ENCODE measurements at places on chromosomes 7 and 10.

DNA sequence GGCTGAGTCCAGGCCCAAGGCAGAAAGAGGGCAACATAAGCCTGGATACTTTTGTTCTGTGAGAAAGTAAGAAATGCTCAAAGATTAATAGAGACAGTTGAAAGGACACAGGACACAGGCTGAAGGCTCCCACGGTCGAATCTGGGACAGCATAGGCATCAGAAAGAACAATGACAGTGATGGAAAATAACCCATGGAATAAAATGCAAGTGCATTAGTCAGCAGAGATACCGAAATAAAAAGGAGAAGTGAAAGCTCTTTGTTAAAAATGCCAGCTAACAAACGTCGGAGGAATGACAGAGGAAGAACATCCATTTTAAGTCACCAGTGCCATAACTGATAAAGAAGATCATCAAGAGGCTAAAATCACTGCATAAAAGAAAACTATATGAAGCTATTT lies 19.6 kb upstream of the AGAP5 start:
- no peak for DNase-seq

GRCh38 chr10:22992075-22992474 lies 64.2 kb downstream of the ARMC3 start:
- DNase-seq, result no peak

DNA sequence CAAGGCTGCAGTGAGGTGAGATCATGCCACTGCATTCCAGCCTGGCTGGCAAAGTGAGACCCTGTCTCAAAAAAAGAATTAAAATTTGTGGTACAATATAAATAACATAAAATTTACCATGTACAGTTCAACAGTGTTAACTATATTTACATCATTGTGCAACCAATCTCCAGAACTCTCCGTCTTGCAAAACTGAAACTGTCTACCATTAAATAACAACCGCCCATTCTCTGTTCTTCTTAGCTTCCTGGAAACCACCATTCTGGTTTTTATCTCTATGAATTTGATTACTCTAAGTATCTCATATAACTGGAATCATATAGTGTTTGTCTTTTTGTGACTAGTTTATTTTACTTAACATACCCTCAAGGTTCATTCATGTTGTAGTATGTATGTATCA lies 167.6 kb downstream of the AUTS2 start:
- no peak for DNase-seq

GRCh38 chr10:119090026-119090795 lies 9.6 kb upstream of the EIF3A start:
- DNase-seq, result no peak

- no peak for DNase-seq
These were observed 129.0 kb downstream of the DIP2C start for GRCh38 chr10:560314-560992.

GRCh38 chr10:3503299-3503698 lies 281.7 kb downstream of the KLF6 start:
- DNase-seq, result no peak

GRCh38 chr7:84953234-84953633 lies 233.6 kb downstream of the SEMA3D start:
- DNase-seq, result no peak

DNA sequence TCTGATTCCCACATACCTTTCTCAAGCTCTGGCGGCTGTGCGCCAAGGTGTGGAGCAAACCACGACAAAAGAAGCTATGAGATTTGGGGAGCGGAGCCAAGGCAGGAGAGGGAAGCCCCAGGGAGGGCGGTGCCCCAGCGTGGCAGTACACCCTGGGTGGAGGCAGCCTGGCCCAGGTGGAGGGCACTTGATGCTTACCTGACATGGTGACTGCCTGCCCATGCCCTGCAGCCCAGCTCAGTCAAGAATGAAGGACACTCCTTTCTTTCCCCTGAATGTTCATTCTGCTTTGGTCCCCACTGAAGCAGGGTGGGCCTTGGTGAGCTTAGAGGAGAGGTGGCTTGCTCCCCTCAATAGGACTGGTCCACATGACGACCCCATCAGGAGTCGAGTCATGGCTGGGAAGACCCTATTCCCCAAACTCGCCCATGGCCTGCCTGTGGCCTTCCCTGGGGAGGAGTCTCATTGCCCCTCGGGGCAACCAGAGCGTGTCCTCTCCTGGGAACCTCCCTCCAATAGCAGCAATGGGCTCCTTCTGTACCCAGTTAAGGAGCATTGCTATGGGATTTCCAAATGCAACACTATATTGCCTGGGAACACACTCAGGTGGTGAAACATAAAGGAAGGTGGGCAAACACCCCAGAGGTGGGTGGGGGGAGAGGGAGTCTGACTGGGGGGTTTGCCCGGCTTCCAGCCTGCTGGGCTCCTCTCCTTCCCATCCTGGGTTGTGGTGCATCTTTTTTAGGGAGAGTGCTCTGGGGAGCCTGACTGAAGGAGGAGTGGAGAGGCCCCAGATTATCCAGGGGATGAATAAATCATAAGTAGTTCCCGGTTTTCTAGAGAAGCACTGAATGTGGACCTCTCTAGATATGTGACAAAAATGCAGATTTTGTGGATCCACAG lies 22.7 kb downstream of the RAMP3 start:
- DNase-seq, result no peak

DNA sequence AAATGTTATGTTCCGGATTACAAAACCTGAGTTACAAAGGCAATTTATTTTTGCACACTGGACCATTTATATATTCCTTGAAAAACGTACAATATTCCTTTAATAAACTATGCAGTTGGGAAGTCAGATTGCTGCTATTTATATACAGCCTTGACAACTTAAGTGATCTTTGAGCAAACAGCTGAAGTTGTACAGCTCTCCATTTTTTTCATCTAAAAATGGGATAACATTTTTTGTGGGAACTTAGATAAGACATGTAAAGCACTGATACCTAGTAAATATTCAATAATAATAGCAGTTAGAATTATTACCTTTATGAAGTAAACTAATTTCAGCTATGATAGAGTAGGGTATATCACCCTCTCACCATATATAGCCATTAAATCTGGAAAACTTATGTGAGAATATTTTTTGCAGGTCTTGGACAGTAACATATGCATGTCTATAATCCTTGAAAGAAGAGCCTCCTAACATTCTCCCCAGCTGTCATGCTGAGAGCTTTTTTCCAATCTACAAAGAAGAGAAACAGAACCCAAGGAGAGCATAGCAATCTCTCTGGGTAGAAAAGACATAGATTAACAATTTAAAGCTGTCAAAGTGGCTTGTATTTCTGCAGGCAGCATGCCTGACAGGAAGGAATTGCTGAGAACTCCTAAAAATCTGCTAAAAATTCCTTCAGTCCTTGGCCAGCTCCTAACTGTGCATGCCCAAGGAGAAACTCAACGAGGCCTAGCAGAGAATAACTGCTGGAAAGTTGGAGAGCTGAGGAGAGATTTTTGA lies 326.0 kb downstream of the CRPPA start:
- DNase-seq, result no peak

GRCh38 chr7:7696458-7697119 lies 21.8 kb downstream of the RPA3 start:
- DNase-seq, result no peak

- peak; percentile 86 for DNase-seq
These were observed at the start of gene GPR158 for GRCh38 chr10:25174461-25175230. Gene GPR158 (plus strand): TSS chr10:25175001. CDS start chr10:25175421, 420 bp downstream.

GRCh38 chr10:78543749-78544362 lies 510.2 kb downstream of the RPS24 start:
- no peak for DNase-seq

- no peak for DNase-seq
These were observed 28.8 kb upstream of the CCNJ start for GRCh38 chr10:96014473-96015102.

DNA sequence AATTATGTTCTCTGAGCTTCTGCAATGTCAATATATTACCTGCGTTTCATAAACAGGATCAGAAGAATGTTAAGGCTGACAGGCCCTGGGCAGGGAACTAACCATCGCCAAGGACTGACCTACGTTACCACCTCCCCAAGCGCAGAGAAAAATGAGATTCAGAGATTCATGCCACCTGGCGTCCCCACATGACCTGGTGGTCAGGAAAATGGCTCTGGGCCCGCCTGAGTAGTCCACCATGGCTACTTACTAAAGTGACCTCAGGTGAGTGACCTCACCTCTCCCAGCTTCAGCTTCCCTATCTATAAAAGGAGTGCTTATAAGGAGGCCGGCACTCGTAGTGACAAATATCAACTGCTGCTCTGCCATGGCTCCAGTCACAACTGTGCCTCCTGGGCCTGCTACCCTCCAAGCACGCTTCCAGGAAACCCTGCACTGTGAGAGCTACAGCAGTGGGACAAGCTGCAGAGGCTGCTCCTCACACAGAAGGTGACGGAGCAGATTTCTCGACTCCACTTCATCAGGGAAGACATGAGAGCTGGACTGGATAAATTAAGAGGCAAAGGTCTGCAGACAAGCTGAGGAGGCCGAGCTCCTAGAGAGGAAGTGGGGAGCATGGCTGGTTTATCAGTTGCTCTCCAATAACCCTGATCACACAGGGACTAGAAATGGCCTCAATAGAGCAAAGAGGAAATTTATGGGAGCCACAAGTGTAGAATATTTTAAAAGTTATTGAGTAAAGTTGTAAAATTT lies 103.0 kb downstream of the RNF216 start:
- no peak for DNase-seq

DNA sequence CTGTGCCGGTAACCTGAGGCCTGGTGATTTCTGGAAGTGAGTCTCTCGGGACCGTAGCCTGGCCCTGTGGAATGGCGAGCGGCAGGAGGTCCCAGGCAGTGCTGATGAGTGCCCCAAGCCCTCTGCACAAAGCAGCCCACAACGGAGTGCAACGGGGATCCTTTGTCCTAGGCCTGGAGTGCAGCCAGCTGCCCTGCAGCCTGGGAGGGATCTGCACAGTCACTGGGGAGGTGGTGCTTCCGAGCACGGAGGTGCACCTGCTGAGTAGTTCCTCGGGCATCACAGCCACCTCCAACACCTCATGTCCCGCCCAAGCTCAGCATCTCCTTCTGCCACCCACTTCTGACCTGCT lies 162.8 kb upstream of the ZMIZ1 start:
- DNase-seq, result no peak

All from NCI-H460 (cell line).